Activated naive CD8-positive, alpha-beta T cell treated with anti-CD3 and anti-CD28 coated beads, Interleukin-2, amount 50 U/mL, for 24 hours (primary cell): ENCODE measurements at places on chromosomes 3 and 15.

GRCh38 chr3:53680028-53680427 lies 166.2 kb downstream of the CHDH start:
- DNase-seq, result no peak

DNA sequence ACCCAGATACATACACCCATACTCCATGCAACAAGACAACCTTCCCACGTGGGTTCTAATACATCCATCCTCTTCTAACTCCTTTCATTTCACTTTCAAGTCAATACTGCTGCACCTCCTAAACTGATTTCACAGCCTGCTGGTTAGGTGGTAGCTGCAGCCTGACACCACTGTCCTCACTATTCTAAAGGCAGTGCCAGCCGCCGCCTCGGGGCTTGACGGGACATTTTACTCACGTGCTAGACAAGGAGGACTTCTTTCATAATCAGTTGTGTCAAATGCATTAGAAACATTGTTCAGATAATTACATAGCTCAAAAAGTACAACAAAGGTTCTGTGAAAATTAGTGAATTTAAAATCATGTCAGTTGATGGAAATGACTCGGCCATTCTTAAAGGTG lies 6.3 kb downstream of the UROC1 start:
- no peak for DNase-seq

DNA sequence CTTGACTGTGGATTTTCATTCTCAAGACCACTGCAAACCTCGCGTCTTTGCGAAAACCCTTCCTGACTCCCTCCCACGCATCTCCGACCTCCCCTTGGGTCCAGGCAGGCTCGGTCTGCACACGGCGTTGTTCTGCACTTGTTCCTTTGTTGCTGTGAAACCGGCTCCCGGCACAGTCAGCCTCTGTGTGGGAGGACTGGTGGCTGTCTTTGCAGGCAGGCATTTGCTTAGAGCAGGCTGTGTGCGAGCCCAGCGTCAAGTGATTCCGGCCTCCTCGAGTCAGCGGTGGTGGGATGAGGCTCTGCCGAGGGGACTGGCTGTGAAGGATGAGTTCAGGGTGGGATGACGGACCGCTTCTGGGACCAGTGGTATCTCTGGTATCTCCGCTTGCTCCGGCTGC lies 102.6 kb upstream of the ROPN1 start:
- DNase-seq, result no peak

DNA sequence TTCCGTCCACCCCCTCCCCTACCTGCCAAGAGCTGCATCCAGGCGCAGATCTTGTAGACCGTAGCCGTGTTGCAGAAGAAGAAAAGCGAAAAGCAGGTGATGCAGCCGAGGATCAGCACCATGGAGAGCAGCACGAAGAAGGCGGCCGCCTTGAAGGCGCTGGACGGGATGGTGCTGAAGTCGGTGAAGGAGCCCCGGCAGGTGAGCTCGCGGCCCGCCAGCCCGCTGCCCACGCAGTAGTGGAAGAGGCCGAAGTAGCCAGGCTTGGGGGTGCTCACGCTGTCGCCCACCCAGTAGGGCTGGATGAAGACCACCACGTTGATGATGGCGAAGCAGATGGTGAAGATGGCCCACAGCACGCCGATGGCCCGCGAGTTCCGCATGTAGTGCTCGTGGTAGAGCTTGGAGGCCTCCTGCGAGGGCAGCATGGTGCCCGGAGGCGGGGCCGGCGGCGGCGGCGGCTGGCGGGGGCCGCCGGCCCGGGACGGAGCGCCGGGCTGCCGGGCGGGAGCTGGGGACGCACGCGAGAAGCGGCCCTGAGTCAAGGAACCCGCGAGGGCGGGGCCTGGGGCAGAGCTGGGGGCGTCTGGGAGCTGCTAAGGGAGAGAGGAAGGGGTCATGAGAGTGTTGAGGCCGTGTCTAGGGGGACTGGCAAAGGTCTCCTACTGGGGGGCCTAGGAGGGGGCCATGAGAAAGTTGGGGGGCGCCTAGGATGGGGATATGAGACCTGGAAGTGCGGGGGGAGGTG lies 1.2 kb downstream of the LHFPL4 start:
- DNase-seq, result peak; percentile 40

DNA sequence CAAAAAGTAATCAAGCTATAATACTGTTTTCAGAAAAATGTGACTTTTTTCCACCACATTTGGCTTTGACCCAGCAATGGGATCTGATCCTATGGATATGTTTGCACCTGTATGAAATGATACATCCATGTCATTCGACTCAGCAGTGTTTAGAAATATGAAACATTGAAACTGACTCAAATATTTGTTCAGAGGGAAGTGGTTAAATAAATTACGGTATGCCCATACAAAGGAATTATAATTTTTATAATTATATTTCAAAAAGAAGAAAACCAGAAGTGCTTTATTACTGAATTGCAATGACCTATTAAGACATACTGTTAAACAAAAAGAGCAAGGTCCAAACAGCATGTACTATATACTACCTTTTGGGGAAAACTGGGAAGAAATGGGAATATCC lies 546.5 kb downstream of the MAGI1 start:
- DNase-seq, result no peak

- no peak for DNase-seq
These were observed 17.7 kb upstream of the AADAC start for GRCh38 chr3:151796105-151796680.

- DNase-seq, result no peak
These were observed 397.8 kb downstream of the IGSF11 start for GRCh38 chr3:118636841-118637240.

DNA sequence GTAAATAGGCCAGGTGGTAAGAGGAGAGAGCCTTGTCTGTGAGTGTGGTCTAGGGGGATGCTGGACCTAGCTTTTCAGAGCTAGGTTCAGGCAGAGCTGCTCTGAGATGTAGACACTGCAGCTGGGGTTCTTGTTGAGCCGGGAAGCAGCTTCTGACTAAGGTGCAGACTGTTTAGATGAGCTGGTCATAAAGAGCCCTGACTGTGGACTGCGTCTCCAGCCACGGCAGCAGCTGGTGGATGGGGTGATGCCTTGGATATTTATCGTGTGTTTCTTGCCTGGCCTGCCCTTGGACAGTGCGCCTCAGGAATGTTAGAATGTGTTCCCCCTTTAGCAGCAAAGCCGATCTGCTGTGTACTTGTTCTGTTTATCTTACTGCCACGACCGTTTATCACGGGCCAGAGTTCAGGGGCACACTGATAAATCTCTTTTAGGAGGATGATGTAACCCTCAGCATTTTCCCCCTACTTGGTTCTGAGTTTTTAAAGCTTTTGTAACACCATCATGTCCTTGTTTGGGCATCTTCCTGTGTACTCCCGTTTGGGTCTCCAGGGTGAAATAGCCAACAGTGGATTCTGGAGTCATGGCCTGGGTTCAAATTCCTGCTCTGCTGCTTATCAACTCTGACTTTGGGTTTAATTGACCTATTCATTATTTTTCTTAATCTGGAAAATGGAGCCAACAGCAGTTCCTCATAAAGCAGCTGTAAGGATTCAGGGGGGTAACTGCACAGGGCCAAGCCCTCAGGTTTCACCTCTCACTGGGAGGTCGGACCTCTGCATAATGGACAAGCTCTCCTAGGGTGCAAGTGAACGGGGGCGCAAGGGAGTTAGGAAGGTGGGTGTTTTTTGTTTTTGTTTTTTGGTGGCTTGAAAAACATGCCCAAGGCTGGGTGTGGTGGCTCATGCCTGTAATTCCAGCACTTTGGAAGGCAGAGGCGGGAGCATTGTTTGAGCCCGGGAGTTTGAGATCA lies 51.4 kb downstream of the FLNB start:
- DNase-seq, result no peak

- no peak for DNase-seq
These were observed 24.5 kb upstream of the PLA2G4D start for GRCh38 chr15:42118650-42119445.

DNA sequence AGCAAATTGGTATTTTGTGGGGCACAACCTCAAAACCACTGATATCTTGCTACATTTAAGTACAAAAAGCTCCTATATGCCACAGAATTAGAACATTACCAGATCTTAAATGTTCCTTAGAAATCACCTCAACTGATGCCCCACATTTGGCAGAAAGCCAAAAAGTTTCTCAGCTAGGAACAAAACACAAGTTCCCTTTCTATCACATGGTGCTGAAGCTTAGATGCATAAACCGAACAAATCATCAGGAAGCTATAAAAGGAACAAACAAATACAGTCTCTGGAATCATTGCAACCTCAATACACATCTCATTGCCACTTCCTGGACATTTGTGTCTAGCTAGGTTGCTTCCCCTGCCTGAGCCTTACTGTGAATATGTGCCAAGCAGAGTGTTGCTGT lies 492.6 kb downstream of the LPP start:
- no peak for DNase-seq

DNA sequence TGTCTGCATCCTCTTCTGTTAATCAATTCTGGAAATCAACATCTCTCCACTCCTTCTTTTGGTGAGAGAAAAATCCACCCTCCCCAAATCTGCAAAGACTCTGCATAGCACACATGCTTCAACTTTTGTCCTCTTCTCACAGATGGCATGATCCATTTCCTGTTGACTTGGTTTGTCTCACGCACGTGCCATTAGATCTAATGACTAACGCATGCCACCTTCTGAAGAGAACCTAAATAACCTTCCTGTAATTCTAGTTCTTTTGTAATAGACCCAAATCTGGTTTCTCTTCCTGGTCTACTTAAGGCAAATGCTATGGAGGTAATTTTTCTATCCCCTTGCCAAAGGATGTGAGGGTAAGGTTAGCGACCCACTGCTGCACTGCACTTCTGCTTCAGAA lies 51.0 kb upstream of the ATOSA start:
- DNase-seq, result no peak

GRCh38 chr3:141384157-141384556 lies 15.9 kb downstream of the ZBTB38 start:
- DNase-seq, result no peak

GRCh38 chr3:125120379-125121122 lies 64.8 kb upstream of the HEG1 start:
- no peak for DNase-seq

- no peak for DNase-seq
These were observed 135.1 kb upstream of the STRIT1 start for GRCh38 chr3:155428563-155428962.

DNA sequence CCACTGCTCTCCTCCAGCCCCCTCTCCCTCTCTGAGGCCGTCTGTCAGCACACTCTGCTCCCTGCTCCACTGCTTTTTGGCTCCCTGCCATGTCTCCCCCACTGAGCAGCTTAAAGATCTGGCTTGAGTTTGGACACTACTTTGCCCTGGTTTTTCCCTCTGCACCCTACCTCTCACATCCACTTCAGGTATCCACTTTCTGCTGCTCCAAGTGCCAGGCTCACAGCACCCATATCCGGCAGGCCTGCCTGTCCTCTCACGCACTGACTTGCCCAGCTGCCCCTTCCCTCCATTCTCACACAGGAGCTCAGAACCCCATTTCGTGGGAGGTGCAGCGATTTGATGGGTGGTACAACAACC lies 3.7 kb downstream of the DUOX1 start:
- no peak for DNase-seq

DNA sequence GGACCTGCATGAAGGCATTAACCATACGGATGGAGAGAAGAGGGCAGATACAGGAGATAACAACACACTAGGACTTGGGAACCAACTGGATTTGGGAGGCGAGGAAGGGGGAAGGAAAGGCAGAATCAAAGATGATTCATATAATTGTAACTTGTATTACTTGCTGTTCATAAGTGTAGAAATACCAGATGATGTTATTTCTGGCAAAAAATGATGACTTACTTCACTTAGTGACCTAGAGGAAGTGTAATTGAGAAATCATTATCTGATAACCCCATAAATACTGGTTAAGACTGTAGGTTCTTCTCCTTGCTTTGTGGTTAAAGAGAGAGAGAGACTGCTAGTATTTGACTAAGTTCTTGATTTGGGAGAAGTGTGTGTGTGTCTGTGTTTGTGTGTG lies 50.5 kb upstream of the GK5 start:
- no peak for DNase-seq

DNA sequence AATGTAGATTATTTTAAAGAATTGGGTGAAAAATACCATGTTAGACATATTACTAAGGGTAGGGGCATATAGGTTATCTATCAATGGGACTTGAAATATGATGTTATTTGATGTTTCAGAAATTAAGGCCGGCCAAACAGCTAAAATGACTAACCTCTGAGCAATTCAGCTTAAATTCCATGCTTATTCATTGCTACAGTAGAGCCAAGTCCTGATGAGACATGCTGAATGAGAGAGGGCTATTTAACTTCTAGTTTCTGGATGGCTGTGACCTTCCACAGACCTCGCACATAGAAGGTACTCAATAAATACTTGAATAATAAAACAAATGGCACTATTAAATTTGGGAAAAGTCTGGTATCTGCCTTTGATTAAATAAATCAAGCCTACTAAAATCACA lies 175.6 kb upstream of the WNT5A start:
- DNase-seq, result no peak

GRCh38 chr3:31230425-31231223 lies 302.1 kb upstream of the STT3B start:
- DNase-seq, result no peak

- DNase-seq, result no peak
These were observed 5.7 kb upstream of the EXOG start for GRCh38 chr3:38490281-38491030.
